AG09319 (cell line): ENCODE measurements at places on chromosomes 4 and X.

DNA sequence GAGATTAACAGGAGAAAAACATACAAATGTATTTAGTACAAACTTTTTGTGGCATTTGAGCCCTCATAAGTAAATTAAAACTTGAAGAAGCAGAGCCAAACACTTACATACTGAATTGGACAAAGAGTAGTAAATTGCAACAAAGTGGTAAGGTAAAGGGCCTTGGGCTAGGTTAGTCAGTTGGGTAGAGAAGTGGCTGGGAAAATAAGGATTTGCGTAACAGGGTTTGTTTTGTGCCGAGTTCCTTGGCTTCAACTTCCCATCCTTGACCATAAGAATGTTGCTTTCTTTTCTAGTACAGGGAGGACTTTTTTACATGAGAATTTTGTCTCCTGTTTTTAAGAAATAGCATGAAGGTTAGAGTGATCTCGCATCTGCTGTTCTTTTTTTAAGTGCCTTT lies 33.3 kb upstream of the DSPP start:
- no peak for DNase-seq

- DNase-seq: no peak
These were observed 38.5 kb upstream of the PDLIM5 start for GRCh38 chr4:94413085-94413840.

GRCh38 chr4:169282429-169283113 lies 11.8 kb upstream of the SH3RF1 start:
- DNase-seq: no peak

GRCh38 chrX:144791298-144791697 lies 456.0 kb upstream of the SPANXN1 start:
- no peak for DNase-seq

GRCh38 chr4:8318509-8318908 lies 49.0 kb downstream of the HTRA3 start:
- no peak for DNase-seq

GRCh38 chr4:85854546-85854945 lies 379.6 kb downstream of the ARHGAP24 start:
- no peak for DNase-seq

DNA sequence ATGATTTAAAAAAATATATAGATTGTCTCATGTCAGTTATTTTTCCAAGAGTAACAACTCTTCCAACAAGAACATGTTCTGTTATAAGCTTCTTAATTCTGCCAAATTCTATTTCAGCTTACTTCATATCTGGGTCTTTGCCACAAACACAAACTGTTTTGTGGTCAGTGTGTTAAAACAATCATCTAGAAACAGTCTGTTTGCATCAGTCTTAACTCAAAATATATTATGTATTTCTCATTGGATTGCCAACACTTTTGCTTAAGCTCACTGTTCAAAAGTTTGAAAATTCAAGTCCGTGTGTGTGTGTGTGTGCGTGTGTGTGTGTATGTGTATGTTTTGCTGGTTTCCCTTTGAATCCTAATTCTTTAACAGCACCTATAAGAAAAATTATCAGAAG lies 752.3 kb upstream of the NDST4 start:
- no peak for DNase-seq

GRCh38 chrX:53004038-53004437 lies 44.6 kb upstream of the GPR173 start:
- no peak for DNase-seq

- DNase-seq: no peak
These were observed 132.0 kb downstream of the CPZ start for GRCh38 chr4:8724436-8725070.

- DNase-seq: no peak
These were observed 115.9 kb downstream of the MAGEC2 start for GRCh38 chrX:142089193-142089592.

DNA sequence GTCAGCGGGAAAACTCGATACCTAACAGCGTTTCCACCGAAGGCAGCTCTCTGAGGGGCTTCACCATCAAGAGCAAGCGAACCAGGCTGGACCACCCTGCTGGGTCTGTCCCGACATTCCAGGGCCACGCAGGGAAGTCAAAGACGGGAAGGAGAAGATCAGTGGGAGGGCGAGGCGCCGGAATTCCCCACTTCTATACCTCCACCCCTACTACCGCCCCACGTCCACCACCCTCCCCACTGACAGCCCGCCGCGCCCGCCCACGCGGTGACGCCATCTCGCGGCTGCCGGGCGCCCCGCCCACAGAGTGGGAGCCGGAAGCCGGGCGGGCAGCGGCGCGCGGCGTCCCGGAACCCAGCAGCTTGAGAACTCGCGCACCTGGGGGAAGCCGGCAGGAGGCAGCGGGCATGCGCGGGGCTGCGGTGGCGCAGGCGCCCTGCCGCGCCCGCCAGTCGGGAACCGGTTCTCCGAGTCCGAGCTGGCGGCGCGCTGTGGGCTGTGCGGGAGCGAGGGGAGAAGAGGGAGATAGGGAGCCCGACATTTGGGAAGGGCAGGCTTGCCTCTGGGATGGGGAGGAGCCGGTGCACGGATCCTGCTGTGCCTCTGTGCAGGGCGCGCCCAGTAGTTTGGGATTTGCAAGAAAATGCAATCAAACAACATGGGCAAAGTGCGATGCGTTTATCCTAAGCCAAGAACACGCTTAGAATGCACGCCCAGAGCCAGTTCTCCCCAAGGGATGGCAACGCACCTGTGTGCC lies 3.2 kb upstream of the STIM2 start:
- DNase-seq: peak; percentile 48

- DNase-seq: no peak
These were observed 27.2 kb upstream of the SMARCA5 start for GRCh38 chr4:143486314-143486713.

DNA sequence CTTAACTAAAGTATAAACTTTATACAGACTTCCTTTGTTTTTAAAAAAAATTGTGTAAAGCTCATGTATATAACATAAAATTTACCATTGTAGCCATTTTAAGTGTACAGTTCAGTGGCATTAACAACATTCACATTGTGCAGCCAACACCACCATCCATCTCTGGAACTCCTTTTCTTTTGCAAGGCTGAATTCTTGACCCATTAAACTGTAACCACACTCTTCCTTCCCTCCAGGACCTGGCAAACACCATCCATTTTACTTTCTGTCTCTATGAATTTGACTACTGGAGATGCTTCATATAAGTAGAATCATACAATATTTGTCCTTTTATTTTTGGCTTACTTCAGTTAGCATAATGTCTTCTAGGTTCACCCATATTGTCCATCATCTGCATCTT lies 104.7 kb downstream of the RASL11B start:
- DNase-seq: no peak

DNA sequence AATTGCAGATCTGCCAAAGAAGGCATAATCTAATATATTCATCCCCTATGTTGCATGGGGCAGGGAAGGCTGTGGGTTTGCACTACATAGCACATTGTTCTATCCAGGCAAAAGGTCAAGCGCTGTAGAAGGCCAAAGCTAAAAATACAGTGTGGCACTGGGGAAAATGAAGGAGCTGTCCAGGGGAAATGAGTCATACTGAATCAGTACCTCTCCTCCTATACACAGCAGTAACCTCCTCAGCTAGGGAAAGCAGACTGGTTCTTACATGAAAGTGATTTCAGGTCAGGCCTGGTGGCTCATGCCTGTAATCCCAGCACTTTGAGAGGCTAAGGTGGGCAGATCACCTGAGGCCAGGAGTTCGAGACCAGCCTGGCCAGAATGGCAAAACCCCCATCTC lies 31.0 kb upstream of the SLC25A4 start:
- DNase-seq: peak; percentile 63
